Nephron progenitor cell (in vitro differentiated cells): ENCODE measurements at places on chromosomes 12 and 14.

DNA sequence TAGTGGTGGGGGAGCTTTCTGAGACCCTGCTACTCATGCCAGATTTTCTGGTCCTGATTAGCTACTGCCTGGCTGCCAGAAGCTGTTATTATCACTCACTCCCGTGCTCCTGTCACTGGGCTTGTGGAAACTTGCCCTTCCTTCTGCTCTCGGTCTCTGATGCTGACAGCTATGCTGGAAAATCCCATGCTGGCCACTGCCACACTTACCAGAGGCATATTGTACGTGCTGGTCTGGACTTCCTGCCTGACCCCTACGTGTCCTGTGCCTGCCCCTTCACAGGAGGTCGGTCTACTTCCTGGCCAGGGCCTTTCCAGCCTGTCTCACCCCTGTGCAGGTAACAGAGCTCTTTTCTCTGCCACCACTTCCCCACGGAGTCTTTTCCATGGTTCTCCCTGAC, 149.4 kb upstream of the PLEKHG7 start:
- no peak for DNase-seq

- no peak for DNase-seq
These were observed 25.3 kb downstream of the PPFIBP1 start for GRCh38 chr12:27549236-27549800.

GRCh38 chr12:48556631-48557030, 13.2 kb downstream of the LALBA start:
- DNase-seq = no peak

DNA sequence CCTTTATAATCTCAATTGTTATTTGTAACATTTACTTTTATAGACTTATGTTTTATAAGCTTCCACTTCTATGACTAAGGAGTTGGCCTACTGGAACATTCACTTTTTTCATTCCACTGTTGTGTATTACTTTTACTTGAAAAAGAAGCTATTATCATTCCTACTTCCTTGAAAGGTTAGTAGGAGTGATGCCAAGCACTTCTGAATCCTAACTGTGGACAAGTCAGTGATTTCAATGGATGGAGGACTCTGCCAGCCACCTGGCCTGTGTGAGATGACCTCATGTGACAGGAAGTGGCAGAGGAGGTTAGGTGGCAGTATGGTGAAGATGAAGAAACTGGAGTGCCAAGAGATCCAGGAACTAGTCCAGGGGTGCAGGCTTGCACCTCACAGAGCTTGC, 46.0 kb downstream of the TECPR2 start:
- DNase-seq = no peak

GRCh38 chr12:51832354-51833107, 16.0 kb downstream of the FIGNL2 start:
- DNase-seq = no peak

GRCh38 chr12:91931111-91931510, 214.5 kb downstream of the BTG1 start:
- DNase-seq = no peak

DNA sequence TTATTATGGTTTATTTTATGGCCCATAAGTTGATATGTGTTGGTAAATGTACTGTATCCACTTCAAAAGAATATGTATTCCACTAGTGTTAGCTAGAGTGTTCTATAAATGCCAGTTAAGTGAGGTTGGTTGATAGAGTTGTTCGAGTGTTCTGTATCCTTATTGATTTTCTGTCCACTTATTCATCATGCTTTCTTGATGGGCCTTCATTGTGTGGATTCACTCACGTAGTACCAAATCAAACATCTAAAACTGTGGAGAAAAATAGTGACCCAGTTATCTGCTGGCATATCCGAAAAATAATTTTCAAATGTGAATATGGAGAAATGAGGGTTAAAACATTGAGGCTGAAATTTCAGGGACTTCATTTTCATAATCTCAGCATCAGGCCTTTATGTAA, 230.4 kb downstream of the TRHDE start:
- DNase-seq = no peak

GRCh38 chr12:108668542-108668941, 34.8 kb upstream of the SELPLG start:
- no peak for DNase-seq

DNA sequence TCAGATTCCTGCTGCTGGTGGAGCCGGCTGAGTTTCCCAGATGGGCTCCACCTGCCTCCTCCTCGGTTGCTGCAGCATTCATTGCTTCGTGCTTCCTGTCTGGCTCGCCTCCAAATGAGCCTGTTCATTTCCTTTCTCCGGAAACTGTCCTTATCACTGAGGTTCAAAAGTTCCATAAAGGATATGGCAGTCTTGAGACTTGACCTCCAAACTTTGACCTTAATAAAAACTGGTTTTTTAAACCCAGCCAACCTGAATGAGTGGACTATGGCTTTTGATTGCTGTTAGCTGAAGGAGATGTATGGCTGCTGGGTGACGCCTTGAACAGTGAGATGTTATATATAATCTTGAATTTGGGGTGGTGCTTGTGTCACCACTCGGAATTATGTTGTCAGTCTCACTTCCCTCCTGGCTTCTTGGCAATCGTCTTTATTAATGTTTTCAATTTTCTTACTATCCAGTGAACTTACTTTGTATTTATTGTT, 62.7 kb downstream of the RASSF3 start:
- no peak for DNase-seq

GRCh38 chr14:66074537-66074936, 411.6 kb upstream of the CCDC196 start:
- DNase-seq = peak; percentile 63

GRCh38 chr14:101075025-101075800, 171.7 kb upstream of the RTL1 start:
- DNase-seq = no peak

DNA sequence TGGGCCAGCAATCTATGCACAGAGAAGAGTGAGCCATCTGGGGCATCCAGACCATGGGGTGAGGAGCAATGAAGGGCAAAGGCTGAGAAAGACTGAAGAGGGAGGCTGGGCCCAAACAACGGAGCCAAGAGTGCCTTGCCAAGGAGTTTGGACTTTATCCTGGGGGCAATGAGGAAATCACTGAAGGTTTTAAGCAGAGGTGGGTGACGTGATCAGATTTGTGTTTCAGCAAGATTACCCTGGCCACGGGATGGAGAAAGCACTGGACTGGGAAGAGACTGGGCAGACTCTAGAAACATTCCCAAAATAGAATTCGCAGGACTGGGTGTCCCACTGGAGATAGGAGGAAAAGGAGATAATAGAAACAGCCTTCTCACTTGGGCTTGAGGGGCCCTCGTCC, 65.3 kb downstream of the DPF3 start:
- DNase-seq = no peak

- no peak for DNase-seq
These were observed 63.9 kb upstream of the PTGR2 start for GRCh38 chr14:73787486-73788316.

GRCh38 chr12:690466-690865, 27.2 kb upstream of the NINJ2 start:
- DNase-seq = no peak

- DNase-seq = no peak
These were observed 88.5 kb upstream of the ANO2 start for GRCh38 chr12:6033546-6033945.

DNA sequence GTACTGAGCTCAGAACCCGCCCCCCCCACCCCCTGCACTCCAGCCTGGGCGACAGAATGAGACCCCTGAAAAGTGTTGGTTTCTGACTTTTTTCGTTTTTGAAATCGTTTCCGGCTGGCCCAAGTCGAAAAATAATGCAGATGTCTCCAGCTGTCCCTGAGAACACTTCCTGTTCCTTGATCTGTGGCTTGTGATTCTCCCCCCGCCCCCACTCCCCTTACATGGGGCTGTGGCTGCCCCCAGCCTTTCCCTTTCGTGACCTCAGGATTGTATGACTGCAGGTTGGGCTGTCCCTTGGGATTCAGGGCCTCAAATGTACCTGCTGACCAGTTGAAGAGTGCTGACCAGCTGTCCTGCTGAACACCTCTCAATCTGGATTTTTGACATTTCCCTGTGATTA, 34.1 kb downstream of the NOC4L start:
- DNase-seq = no peak

GRCh38 chr14:56417173-56417572, 162.4 kb upstream of the TMEM260 start:
- no peak for DNase-seq

GRCh38 chr12:97275728-97276590, 186.6 kb upstream of the RMST start:
- DNase-seq = peak; percentile 9

GRCh38 chr12:77042833-77043232, 22.5 kb downstream of the E2F7 start:
- DNase-seq = no peak

GRCh38 chr14:93709249-93709648, 79.0 kb downstream of the PRIMA1 start:
- no peak for DNase-seq

DNA sequence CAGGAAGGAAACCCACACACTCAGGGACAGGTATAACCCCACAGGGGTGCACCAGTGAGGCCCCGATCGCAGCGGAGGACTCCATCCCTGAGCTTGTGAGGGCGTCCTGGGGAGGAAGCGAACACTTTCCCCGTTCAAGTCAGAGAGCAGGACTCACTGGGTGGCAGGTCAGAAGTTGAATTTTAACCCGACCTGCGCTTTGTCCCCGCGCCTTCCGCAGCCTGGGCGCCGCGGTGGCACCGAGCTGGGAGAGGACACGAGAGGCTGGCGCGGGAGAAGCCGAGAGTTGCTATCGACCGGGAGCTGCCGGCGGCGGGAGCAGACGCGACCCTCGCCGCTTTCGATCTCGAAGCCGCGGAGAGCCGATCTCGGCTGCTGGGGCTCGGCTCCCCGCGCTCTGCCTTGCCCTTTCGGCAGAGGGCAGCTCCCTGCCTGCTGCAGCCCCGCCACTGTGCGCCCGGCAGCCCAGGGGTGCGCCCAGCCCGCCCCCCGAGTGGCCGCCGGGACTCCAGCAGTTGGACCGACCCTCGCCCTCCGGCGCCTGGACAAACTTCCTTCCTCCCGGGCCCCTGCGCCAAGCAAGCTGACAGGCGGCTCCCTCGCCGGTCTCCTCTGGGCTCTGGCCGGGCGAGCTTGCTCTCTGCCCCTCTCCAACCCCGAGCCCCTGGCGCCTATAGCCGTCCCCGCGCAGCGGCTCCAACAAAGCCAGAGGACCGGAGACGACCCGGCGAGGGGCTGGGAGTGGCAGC, 918 bp downstream of the LIN7A start:
- DNase-seq = peak; percentile 65

GRCh38 chr12:51815571-51815970, 32.9 kb downstream of the FIGNL2 start:
- DNase-seq = no peak

GRCh38 chr14:90361865-90362557, 30.3 kb upstream of the NRDE2 start:
- DNase-seq = no peak

GRCh38 chr12:67601126-67601525, 47.4 kb upstream of the DYRK2 start:
- DNase-seq = no peak

- DNase-seq = no peak
These were observed 31.0 kb upstream of the NPFF start for GRCh38 chr12:53538209-53538689.

GRCh38 chr14:36020120-36021029, 156.1 kb downstream of the PTCSC3 start:
- no peak for DNase-seq

DNA sequence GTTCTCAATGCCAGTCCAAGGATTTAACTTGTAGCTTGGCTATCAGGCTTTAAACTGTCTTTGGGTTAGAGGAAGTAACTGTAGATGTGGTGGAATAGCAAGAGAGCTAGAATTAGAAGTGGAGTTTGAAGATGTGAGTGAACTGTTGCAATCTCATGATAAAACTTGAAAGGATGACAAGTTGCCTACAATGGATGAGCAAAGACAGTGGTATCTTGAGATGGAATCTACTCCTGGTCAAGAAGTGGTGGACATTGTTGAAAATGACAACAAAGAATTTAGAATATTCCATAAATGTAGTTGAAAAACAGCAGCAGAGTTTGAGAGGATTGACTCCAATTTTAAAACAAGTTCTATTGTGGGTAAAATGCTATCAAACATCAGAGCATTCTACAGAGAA, 199.0 kb downstream of the DUSP6 start:
- DNase-seq = no peak

DNA sequence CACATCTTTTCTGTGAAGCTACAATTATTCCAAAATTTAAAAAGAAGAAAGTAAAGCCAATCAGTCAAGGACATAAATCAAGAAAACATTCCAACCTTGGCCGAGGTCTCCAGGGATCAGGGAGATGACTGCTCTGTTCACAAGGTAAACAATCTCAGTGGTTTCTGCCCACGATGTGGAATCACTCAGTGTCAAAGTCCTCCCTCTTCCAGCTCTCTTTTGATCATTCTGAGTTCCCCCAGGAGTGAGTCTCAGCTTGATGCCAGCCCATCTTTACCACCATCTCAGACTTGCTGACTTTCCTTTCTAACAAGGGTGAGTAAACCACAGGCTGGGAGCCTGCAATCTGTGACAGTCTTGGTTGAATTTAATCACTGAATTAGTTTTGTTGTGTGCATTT, 4.8 kb upstream of the SERPINA9 start:
- no peak for DNase-seq

DNA sequence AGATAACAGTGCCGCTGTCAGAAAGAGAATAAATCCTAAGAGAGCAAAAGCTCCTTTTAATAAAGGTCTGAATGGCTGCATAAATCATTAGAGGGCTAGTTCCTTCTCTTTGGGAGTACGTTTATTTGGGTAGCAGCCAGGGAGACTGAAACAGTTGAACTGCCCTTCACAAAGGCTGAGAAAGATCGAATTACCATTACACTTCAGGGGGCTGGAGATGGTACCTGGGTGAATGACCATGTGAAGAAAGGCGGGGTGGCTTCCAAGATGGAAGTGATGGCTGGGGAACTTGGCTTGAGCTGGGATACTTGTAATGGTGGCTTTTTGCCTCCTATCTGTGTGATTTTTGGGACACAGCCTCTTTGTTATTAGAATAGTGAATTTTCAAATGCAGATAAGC, 1.7 kb upstream of the FGD4 start:
- DNase-seq = no peak

GRCh38 chr12:124053851-124054250, 80.8 kb downstream of the ZNF664 start:
- DNase-seq = peak; percentile 50

- no peak for DNase-seq
These were observed 714.1 kb downstream of the FSCB start for GRCh38 chr14:43792980-43793379.

DNA sequence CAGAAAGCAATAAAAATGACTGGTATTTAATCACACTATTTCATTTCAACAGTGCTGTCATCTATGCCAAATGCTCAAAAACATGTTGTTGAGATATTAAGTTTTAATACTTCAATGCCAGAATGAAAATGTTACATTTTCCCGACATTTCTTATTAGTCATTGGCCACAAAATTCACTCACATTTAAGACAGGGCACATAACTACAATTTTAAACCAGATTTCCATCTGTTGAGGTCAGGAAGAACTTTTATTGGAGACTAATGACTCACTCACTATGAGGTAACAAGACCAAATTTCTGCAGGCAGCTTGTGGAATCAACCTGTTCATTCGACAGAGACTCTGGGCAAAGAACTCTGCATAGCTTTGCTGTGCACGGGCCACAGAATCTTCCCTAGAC, 36.8 kb downstream of the PPTC7 start:
- no peak for DNase-seq
